ENCODE measurements at places on chromosomes 1 and 21.
A peak's percentile ranks its signal among the peaks of the same experiment; 100 is the strongest.

DNA sequence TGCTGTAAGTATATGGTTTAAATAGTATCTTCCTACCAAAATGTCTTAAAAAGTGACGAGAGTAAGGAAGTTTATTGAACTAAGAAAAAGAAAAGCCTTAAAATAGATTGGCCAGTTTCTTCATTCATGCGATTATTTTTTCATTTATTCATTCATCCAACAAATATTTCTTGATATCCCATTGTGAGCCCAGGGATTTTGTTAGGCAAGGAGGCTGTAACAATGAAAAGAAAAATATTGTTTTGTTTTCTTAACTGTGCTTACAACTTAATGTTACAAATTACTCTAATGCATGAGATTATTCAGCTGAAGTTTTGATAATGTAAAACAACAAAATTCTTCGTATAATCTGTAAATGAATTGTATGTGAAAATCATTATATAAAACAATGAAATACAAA is 882.0 kb downstream of the LTN1 start:
- no peak for DNase-seq

DNA sequence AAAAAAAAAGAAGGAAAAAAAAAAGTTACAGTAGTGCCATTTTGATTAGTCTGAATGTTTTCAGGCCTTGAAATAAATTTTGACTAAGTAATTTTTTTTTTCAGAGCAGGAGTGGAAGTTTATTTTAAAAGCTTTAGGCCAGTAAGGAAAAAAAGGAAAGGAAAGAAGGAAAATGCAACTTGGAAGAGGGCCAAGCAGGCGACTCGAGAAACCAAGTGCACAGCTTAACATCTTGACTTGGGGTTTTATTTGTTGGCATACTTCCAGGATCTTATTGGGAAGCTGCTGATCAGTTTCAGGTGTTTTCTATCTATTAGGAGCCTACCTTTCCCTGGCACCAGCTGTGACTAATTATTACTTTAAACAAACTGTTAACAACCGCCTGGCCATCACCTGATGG is 41.7 kb downstream of the ATF3 start:
- DNase-seq = no peak

- DNase-seq = peak; percentile 40
Measured at GRCh38 chr1:2108213-2108876, 58.1 kb downstream of the PRKCZ start.

DNA sequence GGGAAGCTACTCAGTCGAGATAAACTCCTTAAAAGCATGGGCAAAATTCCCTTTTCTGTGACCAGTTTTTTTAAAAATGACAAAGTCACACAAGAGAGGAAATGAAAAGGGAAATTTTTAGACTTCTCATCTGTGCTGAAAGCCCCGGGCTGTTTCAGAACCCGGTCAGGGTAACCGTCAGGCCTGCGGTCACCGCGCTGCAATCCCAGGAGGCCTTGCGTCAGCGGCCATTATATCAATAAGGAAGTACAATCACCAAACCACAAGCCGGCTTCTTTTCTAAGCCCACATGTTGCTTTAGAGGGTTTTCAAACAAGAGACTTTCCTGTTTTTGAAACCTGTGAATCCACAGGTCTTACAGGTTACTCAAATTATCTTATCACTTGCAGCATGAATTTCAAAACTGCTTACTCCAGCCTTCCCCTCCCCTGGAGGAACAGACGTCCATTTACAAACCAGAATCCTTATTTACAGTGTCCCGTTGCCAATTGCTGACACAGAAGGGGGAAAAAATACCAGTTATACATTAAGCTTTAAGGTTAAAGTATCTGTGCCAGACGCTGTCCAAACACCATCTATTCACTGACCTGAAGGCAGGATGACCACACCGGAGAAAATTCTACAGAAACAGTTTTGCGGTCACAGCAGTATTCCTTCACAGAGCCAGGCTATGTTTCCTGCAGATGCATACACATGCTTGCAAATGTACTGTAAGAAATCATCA is 165.3 kb downstream of the TOMM20 start:
- DNase-seq = peak; percentile 94

DNA sequence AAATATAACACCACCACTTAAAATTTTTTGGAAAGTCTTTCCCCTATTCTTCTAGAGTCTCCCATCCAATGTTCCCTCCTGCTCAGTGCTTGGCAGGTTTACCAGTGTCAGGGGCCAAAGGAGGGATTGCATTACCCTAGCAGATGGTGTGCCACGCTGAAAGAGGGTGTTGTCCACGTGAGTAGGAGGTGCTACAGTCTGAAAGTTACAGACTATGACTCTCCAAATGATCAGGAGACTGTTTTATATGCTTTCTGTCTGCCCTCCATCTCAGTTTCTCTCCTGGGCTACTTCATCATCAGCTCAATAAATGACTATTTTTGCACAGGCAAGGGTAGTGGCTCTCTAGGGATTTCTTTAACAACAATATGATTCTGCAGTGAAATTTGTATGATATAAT is 31.3 kb upstream of the ANGPTL7 start:
- DNase-seq = no peak

DNA sequence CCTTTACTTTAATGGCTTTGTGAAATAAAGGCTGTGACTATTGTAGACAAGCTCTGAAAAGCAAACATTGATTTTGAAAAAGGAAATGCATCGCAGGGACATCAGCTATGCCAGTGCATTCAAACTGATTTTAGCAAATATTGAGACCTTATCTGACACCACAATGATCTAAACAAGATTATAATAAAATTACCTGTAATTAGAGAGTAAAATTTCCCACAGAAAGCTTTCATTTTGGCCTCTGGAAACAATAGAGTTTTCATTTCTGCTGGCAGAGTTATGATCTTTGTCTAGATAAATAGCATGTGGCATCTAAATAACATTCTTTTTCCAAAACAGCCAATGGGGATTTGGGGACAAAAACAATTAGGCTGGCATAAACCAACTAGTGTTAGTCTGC is 650.4 kb upstream of the PRMT6 start:
- DNase-seq = no peak

GRCh38 chr1:201792534-201793305 is 36.2 kb upstream of the IPO9 start:
- DNase-seq = peak; percentile 86

- peak; percentile 31 for DNase-seq
Measured at GRCh38 chr1:13869172-13869797, 169.3 kb downstream of the PRDM2 start.

GRCh38 chr1:209959623-209960022 is 21.6 kb downstream of the SYT14 start:
- no peak for DNase-seq

GRCh38 chr1:24873148-24873547 is 56.9 kb downstream of the RUNX3 start:
- no peak for DNase-seq

GRCh38 chr1:220877377-220878095 is 1.7 kb upstream of the HLX start:
- DNase-seq = peak; percentile 33

GRCh38 chr1:173056365-173056764 is 5.6 kb upstream of the TNFSF18 start:
- no peak for DNase-seq

DNA sequence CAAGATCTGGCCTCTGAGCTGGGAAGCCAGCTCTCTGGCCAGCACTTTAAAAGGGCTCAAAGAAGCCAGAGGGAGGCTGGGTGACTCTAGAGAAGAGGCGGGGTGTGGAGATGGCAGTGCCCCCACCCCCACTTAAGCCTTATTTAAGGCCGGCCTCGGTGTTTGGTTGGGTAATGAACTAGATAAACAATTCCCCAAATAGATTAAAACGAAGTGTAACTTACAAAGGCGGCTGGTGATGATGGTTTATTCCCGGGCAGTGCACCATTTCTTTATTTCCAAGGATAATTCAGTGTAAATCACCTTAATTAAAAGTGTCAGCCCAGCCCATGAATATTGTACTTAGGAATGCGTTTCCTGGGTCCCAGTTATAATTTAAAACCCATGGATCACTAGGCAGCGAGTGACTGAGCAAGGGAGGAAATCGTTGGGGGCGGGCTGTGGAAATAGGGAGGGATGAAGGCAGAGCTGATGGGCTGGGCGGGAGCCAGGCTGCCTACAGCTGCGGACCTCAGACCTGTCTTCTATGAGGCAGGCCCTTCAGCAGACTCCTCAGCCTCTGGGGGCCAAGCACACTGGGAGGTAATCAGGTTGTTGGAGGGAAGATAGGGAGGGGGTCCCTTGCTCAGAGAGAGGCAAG is 54.9 kb downstream of the TMEM53 start:
- no peak for DNase-seq

GRCh38 chr1:218669431-218669830 is 324.3 kb downstream of the TGFB2 start:
- no peak for DNase-seq

- DNase-seq = peak; percentile 68
Measured at GRCh38 chr21:37364722-37365121, 1.9 kb upstream of the DYRK1A start.

GRCh38 chr1:238252033-238252802 is 361.5 kb upstream of the ZP4 start:
- DNase-seq = peak; percentile 64
